ENCODE measurements at places on chromosomes 12 and 14. TPM values are rescaled to one million over a fixed set of nuclear protein-coding genes. Genes with fewer than 3 reads are reported as not detected.

The STXBP6 gene
- polyA plus RNA-seq, result 16.1 TPM

The GMFB gene
- polyA plus RNA-seq, result 65.9 TPM

The PLEKHH1 gene
- 2.2 TPM for polyA plus RNA-seq

The PAH gene
- polyA plus RNA-seq, result 0.91 TPM

The SRRM4 gene
- polyA plus RNA-seq, result 0.12 TPM

The DEGS2 gene
- 0.71 TPM for polyA plus RNA-seq

The SLC6A13 gene
- 1.6 TPM for polyA plus RNA-seq

The TMED8 gene
- polyA plus RNA-seq, result 6.7 TPM

The CPNE6 gene
- polyA plus RNA-seq, result not detected

The DYNLL1 gene
- 389 TPM for polyA plus RNA-seq

The HOXC11 gene
- not detected for polyA plus RNA-seq

The DNAL1 gene
- polyA plus RNA-seq, result 10.2 TPM
